ENCODE measurements at places on chromosomes 2 and 18.

DNA sequence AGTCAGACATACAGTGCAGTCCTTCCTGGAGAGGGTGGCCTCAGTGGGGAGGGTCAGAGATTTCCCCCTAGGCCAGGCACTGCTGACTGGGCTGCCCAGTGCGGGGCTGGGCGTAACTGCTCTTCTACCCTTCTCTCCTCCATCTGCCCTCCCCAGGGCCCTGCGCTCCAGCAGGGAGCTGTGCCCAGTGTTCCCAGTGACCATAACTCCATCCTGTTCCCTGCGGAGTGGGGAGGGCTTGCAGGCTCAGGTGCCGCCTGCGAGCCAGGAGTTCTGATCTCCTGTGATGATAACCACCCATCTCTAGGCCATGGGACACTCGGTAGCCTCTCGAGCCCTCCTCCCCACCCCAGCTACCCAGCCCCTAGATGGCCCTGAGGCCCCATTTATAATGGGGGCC lies 107.6 kb downstream of the SMAD7 start:
- H3K36me3 ChIP-seq, result no peaks in the 10 kb centered on the region
- peak overlapping the region; percentile 63 for H3K27ac ChIP-seq
- no peaks in the 10 kb centered on the region for H3K27me3 ChIP-seq
- H3K4me3 ChIP-seq, result no peak overlapping the region
- no peak for DNase-seq

DNA sequence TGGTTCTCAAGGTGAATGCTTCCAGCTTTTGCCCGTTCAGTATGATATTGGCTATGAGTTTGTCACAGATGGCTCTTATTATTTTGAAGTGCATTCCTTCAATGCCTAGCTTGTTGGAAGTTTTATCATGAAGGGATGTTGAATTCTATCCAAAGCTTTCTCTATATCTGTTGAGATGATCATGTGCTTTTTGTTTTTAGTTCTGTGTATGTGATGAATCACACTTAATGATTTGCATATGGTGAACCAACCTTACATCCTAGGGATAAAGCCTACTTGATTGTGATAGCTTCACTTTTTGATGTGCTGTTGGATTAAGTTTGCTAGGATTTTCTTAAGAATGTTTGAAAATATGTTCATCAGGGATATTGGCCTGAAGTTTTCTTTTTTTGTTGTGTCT lies 112.1 kb downstream of the MBD2 start:
- no peak overlapping the region for H3K27ac ChIP-seq
- no peaks in the 10 kb centered on the region for H3K36me3 ChIP-seq
- DNase-seq, result no peak
- H3K4me3 ChIP-seq, result no peak overlapping the region

- no peak overlapping the region for H3K4me3 ChIP-seq
- H3K27ac ChIP-seq, result peak overlapping the region; percentile 67
- H3K4me1 ChIP-seq, result peaks cover 59% of the 10 kb centered on the region
- no peak for DNase-seq
Observed at GRCh38 chr2:215782295-215782694, 231.1 kb downstream of the MREG start.

DNA sequence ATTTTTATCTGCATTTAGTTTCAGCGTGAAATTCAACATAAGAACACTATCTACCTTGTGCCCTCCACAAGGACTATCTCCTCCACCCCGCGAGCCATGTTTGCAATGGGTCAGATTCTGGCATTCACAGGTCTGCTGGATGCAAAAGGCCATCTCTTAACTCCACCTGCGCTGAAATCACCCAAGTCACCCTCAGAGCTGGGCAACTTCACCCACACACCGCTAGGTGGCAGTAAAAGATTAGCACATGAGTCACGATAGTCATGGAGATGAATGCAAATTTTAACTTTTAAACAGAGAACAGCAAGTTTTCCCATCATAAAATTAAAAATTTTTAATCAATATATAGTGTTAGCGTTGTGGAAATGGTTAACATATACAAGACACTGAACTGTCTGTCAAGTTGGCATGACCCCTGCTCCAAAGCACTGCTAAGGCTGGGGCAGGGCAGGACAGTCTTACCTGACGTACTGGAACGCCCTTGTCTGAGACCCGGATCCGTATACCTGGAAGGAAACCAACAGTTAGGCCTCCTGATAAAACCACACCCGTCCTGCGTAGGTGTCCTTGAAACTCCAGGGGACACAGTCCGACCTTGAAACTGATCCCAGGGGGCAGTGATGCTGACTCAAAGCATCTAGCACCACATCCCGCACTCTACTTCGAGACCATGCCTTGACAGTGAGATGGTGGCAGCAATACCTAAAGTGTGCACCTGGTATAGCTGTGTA lies 89.6 kb downstream of the UXS1 start:
- H3K36me3 ChIP-seq, result peaks cover 14% of the 10 kb centered on the region
- DNase-seq, result peak; percentile 92
- H3K27ac ChIP-seq, result no peak overlapping the region
- H3K4me3 ChIP-seq, result no peak overlapping the region
- H3K27me3 ChIP-seq, result no peaks in the 10 kb centered on the region
- H3K4me1 ChIP-seq, result peaks cover 5% of the 10 kb centered on the region

DNA sequence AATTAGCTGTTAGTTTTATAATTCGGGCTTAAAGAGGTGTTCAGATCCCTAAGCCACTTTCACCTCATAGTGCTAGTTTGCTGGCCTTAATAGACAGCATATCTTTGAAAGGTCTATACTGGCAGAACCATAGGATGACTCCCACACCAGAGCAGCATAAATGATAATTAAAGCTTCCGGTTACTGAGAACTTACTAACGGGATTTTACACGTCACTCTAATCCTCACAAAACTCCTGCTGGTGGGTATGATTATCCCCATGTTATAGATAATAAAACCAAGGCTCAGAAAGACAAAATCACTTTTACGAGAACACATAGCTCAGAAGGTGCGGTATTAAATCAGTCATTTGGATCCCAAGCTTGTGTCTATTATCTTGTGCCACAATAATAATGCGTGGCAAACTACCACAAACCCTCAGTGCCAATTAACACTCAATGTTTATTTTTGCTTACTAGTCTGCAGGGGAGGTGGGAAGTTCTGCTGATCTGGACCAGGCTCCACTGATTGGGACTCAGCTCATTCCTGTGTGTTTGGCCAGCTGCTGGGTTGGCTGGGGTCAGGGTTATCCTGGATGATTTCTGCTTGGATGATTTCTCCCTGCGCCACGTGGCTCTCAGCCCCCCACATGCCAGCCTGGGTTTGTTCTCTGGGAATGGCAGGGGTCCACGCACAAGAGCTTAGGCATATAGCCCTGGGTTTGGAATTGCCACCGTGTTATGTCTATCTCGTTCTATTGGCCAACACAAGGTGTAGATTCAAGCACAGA lies 62.3 kb downstream of the TRIB2 start:
- no peak overlapping the region for H3K4me3 ChIP-seq
- DNase-seq, result peak; percentile 77
- no peaks in the 10 kb centered on the region for H3K27me3 ChIP-seq
- H3K4me1 ChIP-seq, result no peaks in the 10 kb centered on the region
- no peaks in the 10 kb centered on the region for H3K36me3 ChIP-seq
- no peak overlapping the region for H3K27ac ChIP-seq

- no peaks in the 10 kb centered on the region for H3K36me3 ChIP-seq
- H3K27me3 ChIP-seq, result no peaks in the 10 kb centered on the region
- no peak overlapping the region for H3K27ac ChIP-seq
Observed at GRCh38 chr2:27922842-27923241, 32.3 kb downstream of the BABAM2 start.

DNA sequence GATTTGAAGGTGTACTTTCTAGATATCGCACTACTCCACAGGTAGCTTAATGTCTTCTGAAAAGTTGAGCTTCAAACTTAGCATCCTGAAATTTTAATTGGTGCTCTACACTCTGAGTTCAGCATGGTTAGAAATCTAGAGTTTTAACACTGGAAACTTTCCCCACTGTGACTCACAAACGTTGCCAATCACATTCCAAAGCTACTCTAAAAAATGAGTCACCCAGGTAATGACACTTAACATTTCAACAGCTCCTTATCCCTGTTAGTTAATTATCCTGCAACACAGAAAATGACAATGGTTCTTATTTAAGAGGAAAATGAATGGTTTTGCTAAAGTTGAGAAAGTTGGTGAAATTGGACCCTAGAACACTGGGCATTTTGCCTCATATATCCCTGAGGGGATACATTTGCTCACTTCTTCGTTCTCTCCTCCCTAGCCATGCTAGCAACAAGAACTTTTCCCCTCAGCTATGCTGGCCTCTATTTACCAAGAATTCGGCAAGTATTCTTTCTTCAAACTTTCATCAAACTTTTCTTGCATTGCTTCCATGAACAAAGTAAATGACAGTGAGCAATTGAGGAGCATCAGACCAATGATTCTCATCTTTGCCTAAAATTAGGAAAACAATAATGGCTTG lies 1024.1 kb upstream of the KLHL29 start:
- no peak overlapping the region for H3K27ac ChIP-seq
- no peaks in the 10 kb centered on the region for H3K4me1 ChIP-seq
- H3K36me3 ChIP-seq, result no peaks in the 10 kb centered on the region
- no peak for DNase-seq

GRCh38 chr2:113186433-113186796 lies 12.6 kb downstream of the PSD4 start:
- no peaks in the 10 kb centered on the region for H3K4me1 ChIP-seq
- H3K27me3 ChIP-seq, result no peaks in the 10 kb centered on the region
- H3K36me3 ChIP-seq, result no peaks in the 10 kb centered on the region
- DNase-seq, result no peak
- H3K4me3 ChIP-seq, result no peak overlapping the region

- DNase-seq, result no peak
- no peaks in the 10 kb centered on the region for H3K27me3 ChIP-seq
- H3K27ac ChIP-seq, result no peak overlapping the region
- H3K4me1 ChIP-seq, result peaks cover 3% of the 10 kb centered on the region
Observed at GRCh38 chr2:99386011-99386410, 48.8 kb downstream of the EIF5B start.

- no peak for DNase-seq
- no peaks in the 10 kb centered on the region for H3K4me1 ChIP-seq
- H3K4me3 ChIP-seq, result no peak overlapping the region
- H3K27ac ChIP-seq, result no peak overlapping the region
- no peaks in the 10 kb centered on the region for H3K27me3 ChIP-seq
Observed at GRCh38 chr2:208031608-208032019, 6.3 kb upstream of the PLEKHM3 start.

DNA sequence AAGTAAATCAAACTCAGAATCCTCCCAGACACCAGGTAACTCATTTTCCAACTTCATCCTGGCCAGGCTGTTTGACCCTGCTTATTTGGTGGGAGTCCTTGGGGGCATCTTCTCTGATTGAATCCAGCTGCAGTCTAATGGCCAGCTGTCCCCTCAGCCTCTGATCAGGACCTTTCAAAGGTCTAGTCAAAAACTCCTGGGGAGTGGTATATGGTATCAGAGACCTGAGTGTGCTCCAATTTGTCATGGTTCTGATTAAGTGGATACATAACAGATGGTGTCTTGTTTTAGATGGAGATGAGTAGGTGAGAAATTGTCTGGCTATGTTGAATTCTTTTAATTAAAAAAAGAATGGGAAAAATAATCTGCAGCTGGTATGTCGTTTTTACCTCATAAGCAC lies 842.6 kb upstream of the ACVR2A start:
- H3K36me3 ChIP-seq, result no peaks in the 10 kb centered on the region
- H3K4me3 ChIP-seq, result no peak overlapping the region
- H3K27ac ChIP-seq, result no peak overlapping the region
- no peaks in the 10 kb centered on the region for H3K27me3 ChIP-seq
- DNase-seq, result no peak

- no peaks in the 10 kb centered on the region for H3K4me1 ChIP-seq
- no peak overlapping the region for H3K27ac ChIP-seq
- no peaks in the 10 kb centered on the region for H3K27me3 ChIP-seq
Observed at GRCh38 chr2:175097297-175097696, 70.7 kb downstream of the ATF2 start.

DNA sequence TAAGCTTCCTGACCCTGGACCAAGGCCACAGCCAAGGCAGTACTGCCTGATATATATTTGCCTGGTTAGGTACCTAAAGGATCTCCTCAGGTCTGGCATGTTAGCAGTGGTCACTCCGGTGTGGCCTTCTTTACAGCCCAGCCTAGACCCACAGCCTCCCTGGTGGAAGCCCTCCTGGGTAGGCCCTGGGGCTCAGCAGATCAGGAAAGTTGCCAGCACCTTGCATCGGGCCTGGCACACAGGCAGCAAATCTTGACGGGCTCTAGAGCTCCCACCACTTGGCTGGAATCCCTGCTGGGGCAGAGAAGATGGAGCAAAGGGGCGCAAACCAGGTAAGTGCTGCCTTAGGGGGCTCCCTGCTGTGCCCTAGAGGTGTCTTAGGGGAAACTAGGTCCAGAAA lies 40.9 kb upstream of the ATP6V1B1 start:
- DNase-seq, result no peak
- peaks cover 24% of the 10 kb centered on the region for H3K27me3 ChIP-seq
- H3K4me1 ChIP-seq, result peaks cover 19% of the 10 kb centered on the region
- H3K27ac ChIP-seq, result no peak overlapping the region

- no peak overlapping the region for H3K4me3 ChIP-seq
- H3K27ac ChIP-seq, result no peak overlapping the region
- no peak for DNase-seq
- no peaks in the 10 kb centered on the region for H3K36me3 ChIP-seq
Observed at GRCh38 chr2:31222071-31222470, 4.8 kb upstream of the CAPN14 start.

- H3K27me3 ChIP-seq, result no peaks in the 10 kb centered on the region
- peaks cover 45% of the 10 kb centered on the region for H3K4me1 ChIP-seq
- no peak overlapping the region for H3K27ac ChIP-seq
- H3K4me3 ChIP-seq, result no peak overlapping the region
- no peak for DNase-seq
- H3K36me3 ChIP-seq, result peaks cover 11% of the 10 kb centered on the region
Observed at GRCh38 chr2:147913701-147914480, 69.1 kb downstream of the ACVR2A start.

GRCh38 chr2:74759986-74760385 lies 73.9 kb upstream of the HK2 start:
- H3K4me3 ChIP-seq, result no peak overlapping the region
- no peaks in the 10 kb centered on the region for H3K27me3 ChIP-seq
- no peak overlapping the region for H3K27ac ChIP-seq

GRCh38 chr2:119158563-119159347 lies at the start of gene C1QL2:
Gene C1QL2 (minus strand): TSS chr2:119158751. CDS start chr2:119158269, 482 bp downstream.
- no peak for DNase-seq
- no peaks in the 10 kb centered on the region for H3K4me1 ChIP-seq
- H3K27ac ChIP-seq, result no peak within 1 kb of the TSS
- H3K4me3 ChIP-seq, result peak within 1 kb of the TSS; percentile 3

GRCh38 chr2:170548304-170548703 lies 166.8 kb upstream of the SP5 start:
- no peak overlapping the region for H3K27ac ChIP-seq
- DNase-seq, result no peak
- H3K4me3 ChIP-seq, result no peak overlapping the region
- H3K36me3 ChIP-seq, result no peaks in the 10 kb centered on the region
- H3K27me3 ChIP-seq, result no peaks in the 10 kb centered on the region

DNA sequence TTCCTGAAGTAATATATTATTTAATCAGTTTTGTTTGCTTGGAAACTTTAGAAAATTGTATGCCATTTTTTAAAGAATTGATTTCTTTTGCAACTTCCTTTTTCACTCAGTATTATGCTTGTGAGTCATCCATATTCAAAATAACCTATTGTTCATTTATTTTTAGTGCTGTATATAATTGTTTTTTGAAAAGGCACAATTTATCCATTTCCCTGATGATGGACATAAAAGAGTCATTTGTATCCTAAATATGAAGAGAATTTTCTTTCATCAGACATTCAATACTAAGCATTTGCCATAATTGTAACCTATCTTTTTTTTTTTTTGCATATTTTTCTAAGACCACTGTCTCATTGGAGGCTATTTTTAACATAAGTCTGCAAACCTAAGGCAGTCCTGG lies 134.1 kb upstream of the SERPINE2 start:
- no peaks in the 10 kb centered on the region for H3K36me3 ChIP-seq
- no peaks in the 10 kb centered on the region for H3K4me1 ChIP-seq
- no peaks in the 10 kb centered on the region for H3K27me3 ChIP-seq
- no peak overlapping the region for H3K27ac ChIP-seq
